GM23338 (cell line): ENCODE measurements at places on chromosomes 1 and 21.

DNA sequence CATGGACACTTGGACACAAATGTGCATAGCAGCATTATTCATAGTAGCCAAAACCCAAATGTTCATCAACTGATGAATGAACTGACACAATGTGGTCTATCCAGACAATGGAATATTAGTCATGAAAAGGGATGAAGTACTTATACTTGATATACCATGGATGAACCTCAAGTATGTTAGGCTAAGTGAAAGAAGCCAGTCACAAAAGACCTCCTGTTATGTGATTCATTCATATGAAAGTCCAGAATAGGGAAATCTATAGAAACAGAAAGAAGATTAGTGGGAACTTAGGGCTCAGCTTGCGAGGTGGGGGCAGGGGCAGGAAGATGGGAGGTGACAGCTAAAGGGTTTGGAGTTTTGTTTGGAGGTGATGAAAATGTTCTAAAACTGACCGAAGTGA lies 7.4 kb downstream of the KCNE1 start:
- no peak for DNase-seq

GRCh38 chr1:40381268-40382107 lies 8.0 kb downstream of the SMAP2 start:
- no peak for DNase-seq

DNA sequence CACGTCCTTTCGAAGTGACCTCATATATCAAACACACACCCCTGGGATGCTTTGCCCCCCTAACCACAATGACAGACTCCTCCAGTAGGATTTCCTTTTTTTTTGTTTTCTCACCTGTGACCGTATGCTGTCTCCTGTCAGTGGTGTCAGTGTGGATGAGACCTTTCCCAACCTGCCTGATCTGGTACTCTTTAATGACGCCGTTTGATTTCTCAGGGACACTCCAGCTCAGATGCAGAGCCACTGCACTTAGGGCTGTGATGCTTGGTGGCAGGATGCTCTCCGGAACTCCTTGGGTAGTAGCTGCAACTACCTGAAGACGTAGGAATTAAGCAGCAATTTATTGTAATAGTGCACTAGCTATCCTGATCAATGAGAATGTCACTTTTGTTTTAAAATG lies 212.6 kb downstream of the KCTD3 start:
- DNase-seq = no peak

- DNase-seq = peak; percentile 45
Observed at GRCh38 chr1:171754353-171754705, 12.5 kb upstream of the VAMP4 start.

DNA sequence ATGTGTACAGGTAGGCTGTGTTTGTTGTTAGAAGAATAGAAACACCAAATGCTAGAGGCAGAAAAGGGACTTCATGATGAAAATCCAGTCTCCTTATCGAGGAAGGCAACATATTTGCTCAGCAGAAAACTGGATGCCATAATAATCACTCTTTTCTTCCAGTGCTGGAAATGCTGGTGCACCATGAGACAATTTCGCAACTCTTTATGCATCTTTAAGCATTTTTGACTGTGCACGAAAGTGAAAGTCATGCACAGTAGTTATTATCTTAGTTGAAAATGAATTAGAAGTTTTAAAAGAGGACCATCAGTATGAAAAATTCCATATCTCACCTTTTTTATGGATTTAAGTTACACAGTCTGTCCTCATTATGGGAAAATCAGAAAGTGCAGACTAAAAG lies 29.1 kb downstream of the SMYD2 start:
- no peak for DNase-seq

DNA sequence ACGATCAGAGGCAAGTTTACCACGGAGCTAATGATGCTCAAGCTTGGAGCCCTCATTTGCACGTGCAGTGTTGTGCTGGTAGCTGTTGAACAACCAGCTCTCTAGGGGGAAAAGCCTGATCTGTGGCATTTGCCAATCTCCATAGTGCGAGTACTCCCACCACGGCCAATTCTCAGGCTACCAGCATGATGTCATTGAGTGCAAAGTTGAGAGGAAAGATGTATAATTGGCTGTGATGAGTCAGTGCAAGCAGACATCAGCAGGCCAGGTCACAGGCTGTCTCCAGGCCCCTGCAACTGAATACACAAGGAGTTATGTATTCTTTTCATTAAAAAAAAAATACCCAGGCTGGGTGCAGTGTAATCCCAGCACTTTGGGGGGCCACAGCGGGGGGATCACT lies 233.1 kb upstream of the VAMP3 start:
- no peak for DNase-seq

- DNase-seq = no peak
Observed at GRCh38 chr21:43809853-43810504, 20.6 kb downstream of the RRP1 start.

- DNase-seq = peak; percentile 89
Observed at GRCh38 chr1:61453111-61453961, 271.6 kb downstream of the TM2D1 start.

DNA sequence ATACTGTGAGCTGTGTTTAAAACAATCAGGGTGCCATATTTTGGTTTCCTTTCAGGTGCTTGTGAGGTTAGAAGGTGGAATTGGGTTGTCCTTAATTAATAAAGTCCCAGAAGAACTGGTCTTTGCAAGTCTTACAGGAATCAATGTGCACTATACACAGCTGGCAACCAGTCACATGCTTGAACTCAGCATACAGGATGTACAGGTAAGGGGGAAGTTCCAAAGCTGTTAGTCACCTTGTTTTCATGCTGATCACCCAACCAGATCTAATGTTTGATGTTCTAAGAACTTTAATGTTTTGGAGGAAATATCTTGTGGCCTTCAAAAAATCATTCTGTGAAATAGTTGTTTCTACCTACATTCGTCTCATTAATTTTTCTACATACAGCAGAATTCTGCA lies 156.3 kb downstream of the VPS13D start:
- DNase-seq = no peak

DNA sequence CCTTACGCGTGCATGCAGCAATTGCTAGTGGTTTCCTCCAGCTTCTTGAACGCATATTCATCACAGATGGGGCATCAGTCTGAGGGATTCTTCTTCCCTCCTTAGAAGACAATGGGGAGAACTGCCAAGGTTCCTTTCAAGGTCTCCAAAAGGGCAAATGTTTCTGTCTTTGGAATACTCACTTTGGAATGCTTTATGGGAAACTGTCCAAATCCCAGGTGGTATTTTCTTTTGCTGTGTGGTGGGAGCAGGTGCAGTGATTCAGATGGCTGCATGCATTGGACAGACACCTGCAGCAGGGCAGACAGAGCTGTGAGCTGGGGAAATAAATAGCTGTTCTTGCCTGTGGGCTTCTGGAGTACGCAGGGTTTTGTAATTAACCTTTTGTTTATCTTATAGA lies 40.5 kb downstream of the URB2 start:
- no peak for DNase-seq
